Left cardiac atrium (tissue), 4 donors: ENCODE measurements at places on chromosomes 11 and 22.

DNA sequence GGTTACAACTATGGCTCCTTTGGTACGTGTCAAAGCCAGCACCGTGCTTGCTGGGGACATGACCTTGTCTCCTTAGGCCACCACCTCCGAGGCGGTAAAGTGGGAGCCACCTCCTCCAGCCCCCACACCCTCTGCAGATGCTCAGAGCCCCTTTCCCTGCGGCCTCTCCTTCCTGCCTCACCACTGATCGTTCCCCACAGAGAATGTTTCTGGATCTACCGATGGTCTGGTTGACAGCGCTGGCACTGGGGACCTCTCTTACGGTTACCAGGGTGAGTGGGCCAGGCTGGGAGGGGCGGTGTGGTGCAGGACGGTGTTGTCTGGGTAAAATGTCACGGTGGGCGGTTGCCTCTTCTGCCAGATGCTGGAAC lies 8.9 kb downstream of the SIDT2 start:
- DNase-seq, result peak; percentile 5

DNA sequence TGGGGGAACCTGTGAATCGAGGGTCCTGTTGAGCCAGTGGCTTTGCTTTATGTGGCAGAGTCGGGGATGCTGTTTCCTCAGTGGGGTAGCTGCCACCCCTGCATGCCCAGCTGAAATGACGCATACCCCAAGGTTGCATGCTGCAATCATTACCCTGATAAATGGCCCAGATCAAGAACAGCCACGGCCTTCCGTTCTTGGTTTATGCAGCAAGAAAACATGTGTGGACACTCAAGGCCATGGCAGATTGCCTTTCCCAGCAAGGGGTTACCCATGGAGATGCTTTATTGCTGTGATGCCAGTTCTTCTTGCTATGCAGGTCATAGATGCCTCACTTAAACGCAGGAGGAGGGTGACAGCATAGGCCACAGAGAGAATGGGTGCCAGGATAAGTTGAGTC lies 14.3 kb upstream of the SREBF2 start:
- no peak for DNase-seq

DNA sequence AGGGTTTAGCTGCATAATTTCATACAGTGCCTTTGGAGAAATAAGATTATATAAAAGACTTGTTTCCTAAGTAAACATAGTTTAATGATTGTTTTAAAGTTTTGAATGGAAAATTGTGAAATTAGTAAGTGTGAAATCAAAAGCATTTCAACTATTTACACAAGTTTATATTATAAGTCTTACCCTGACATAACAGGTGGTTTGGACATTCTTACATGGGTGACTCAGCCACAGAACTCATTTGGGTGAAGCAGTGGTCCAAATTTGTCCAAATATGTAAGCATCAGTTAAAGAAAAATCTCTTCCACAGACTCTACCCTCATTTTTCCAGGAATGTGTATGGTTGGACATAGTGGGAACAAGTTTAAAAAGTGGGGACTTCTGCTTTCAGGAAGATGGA lies 68.0 kb downstream of the USP47 start:
- DNase-seq, result no peak

GRCh38 chr11:132087148-132087547 lies 716.7 kb downstream of the NTM start:
- no peak for DNase-seq

- DNase-seq, result peak; percentile 30
Observed at GRCh38 chr11:10857459-10857708, 469 bp downstream of the ZBED5 start.

DNA sequence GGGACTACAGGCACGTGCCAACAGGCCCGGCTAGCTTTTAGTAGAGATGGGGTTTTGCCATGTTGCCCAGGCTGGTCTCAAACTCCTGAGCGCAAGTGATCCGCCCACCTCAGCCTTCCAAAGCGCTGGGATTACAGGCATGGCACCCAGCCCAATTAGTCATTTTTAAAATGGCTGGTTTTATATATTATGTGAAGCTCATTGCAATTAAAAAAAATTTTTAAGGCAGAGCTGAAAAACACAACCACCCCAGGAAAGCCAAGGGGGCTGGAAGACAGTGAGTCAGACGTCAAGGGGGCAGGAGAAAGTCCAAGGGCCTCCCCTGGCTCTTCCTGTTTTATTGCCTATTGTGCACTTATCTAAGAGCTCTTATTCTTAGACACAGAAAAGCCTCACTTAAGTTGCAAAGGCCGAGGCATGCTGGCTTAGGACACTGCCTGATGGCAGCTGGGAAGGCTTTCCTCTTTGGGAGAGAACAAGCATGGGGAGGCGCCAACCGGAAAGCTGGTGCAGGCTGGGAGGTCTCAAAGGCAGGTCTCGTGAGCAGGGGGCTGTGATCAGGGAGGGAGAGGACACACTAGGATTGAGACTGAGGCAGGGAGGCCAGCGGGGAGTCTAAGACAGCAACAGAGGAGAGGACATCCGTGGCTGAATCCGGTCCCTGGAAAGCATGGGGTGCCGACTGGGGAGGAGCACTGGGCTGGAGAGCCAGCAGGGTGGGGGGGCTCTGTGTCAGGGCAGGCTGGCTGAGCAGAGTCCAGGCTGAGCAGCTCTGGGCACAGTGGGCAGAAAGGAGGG lies 11.1 kb upstream of the OSM start:
- peak; percentile 51 for DNase-seq

DNA sequence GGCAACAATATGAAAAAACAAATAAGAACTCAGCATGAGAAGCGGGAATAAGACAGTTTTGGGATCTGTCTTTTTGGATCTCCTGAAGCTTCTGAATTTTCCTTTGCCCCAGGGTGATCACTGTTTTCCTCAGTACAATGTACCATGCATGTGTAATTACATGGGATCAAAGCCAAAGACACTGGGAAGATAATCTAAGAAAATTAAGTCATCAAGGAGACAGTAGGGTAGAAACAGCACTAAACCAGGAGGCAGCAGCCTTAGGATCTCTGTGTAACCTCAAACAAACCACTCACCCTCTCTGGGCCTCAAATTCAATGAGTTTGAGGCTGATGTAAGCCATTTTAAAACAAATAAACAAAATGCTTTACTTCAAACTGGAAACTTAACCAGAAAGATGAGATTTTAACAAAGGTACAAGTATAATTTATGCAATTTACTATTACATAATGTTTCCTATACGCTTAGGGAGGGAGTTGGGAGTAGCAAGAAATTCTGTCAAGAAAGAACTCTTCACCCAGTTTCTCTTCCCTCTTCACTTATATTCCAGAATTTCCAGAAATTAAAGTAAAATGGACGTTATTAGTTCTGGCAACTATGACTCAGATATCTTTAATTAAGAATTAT lies 77.0 kb downstream of the RAB30 start:
- DNase-seq, result no peak

DNA sequence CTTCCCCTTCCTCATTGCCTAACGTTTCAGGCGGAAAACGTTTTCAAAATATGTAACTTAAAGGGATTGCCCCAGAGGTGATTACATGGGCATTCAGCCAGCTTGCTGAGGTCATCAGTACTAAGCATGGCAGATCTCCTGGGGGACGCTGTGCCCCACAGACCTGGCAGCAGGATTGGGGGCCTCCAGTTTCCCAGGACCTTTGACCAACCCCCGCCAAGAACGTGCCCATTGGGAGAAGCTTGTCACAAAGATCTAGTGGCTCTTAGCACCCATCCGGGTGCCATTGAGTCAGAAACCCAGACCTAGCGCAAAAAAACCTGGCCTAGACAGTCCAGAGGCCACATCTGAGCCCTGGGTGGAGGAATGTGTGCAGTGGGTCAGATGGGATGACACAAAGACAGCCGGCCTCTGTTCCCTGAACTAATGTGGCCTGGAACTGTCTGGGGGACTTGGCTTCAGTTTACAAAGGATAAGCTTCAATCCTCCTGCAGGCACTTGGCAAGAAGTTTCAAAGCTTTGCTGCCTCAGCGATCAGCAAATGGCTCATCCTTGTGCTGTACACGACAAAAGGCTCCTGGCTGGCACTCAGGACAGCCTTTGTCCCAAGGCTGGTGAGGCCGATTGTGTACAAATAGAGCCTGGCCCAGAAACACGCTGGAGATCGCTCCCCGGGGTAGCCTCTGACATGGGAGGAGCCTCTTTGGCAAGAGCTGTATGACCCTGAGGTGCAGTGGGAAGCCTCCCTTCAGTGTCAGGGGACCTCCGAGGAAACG lies 9.5 kb downstream of the C1QTNF6 start:
- peak; percentile 34 for DNase-seq

DNA sequence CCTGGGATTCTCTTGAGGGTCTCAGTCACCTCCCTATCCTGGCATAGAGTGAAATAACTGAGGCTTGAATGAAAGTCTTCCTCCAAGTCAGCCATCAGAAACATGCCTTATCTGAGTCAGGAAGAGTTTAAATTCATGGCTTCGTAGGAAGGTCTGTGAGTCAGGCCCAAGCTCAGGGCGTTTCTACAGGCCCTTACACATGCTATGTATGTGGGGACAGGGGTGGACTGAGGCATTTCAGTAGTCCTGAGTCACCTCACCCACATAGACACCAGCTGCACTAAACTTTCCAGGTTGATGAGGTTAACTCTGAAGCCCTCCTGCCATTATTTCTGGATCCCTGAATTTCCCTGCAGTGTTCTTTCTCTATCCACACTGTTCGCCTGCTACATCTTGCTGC lies 134.6 kb upstream of the RCN1 start:
- no peak for DNase-seq

GRCh38 chr22:49503896-49504521 lies 323.7 kb downstream of the BRD1 start:
- DNase-seq, result no peak

- no peak for DNase-seq
Observed at GRCh38 chr22:47203554-47203991, 441.1 kb downstream of the TBC1D22A start.

DNA sequence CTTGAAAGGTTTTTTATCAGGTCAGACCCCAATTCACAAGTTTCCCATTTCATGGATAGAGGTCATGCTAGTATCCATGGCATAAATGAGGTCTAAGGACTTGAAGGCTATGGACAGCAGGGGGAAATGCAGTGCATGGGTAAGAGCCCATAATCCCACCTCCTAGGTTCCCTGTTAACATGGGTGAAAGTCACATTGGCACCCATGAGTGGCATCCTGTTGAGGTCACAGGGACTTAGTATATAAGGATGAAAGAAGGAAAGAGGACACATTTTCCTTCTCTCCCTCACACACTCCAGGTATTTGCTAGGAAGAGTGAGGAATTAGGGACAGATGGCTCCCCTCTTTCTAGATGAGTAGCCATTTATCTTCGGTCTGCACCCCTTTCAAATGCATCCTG lies 9.4 kb upstream of the GLYAT start:
- no peak for DNase-seq

DNA sequence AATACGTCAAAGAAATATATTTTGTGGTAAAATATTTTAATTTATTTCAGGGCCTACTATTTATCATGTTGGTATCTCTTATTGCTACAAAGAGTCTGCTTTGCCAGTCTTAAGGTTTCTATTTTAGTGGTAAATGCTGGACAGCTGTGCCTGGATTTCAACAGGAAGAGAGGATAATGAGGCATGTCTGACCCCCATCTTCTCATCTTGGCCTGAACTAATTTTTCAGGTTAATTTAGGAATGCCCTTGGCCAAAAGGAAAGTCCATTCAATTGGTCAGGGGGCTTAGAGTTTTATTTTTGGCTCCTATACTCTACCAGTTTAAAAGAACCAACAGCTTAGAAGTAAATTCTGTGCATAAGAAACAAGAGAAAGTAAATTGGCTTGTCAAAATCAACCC lies 428.2 kb downstream of the LUZP2 start:
- no peak for DNase-seq

DNA sequence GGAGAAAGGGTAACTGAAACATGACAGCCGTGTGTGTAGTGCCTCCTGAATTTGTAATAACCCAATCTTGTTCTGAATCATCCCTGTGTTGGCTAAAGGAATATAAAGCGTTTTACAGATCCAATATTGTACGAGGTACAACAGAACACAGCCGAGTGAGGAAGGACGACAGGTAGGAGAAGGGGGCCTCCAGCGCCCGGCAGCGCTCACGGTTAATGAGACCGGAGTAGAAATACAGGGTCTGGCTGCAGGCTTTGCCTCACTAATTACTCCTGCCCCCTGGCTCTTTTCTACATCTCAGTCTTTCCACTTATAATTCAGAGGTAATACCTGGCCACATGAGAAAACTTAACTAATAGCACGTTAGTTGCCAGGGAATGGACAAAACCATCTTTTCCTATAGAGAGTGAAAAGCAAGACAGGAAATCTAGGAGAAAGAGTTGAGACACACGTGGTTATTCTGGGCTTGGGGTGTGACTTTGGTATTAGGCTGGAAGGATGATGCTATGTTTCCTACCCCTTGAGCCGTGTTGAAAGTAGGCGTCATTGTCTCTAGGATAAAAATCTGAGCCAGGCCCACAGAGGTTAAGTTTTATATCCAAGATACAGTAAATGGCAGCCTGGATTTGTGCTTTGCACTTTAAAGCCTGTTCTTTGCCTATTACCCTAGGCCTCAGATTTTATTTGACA lies 54.1 kb downstream of the GRIK4 start:
- DNase-seq, result no peak

DNA sequence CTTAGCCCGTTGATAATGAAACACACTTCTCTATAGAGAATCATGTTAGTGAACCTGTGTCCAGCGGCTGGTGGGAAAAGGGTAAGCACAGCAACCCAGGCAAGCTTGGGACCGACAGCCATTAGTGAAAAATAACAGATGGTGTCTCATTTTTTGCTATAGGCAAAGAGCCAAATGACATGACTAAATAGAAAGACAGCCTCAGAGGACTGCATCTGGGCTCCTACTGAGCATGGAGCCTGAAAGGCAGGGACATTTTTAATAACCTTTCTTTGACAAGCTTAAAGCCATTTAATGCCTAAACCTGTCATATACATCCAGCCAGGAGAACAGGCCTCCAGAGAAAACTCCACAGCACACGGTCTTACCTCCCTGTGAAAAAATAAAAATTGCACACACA lies 67.0 kb downstream of the FANCF start:
- DNase-seq, result no peak

GRCh38 chr11:96065379-96065778 lies 141.5 kb upstream of the MTMR2 start:
- no peak for DNase-seq

DNA sequence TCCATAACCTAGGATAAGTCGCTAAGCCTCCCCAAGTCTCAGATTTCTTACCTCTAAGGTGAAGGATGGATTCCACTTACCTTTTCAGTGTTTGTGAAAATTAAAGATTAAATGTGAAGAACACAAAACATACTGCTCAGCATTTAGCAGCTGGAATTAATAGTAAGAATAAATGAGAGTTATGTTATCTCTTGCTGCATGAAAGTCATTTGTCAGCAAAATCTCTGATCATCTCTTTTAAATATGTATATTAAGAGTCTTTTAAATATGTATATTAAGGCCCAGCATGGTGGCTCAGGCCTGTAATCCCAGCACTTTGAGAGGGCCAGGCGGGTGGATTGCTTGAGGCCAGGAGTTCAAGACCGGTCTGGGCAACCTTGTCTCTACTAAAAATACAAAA lies 72.3 kb upstream of the TTC12 start:
- no peak for DNase-seq

DNA sequence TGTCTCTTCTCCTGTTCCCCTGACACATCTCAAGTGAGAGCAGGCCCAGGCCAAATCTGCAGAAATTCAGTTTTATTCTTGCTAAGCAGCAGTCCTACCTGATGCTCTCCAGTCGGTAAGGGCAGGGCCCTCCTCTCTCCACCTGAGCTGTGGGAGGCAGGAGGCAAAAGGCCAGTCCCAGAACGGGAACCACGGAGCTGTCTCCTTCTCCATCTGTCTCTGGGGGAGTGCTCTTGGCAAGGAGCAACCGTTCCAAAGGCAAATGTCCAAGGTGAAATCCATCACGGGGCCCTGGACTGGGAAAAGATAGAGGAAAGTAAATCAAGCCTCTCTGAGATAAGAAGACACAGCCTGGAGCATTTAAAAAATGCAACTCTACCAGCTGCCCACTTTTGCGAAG lies 65.2 kb upstream of the CDON start:
- no peak for DNase-seq

GRCh38 chr11:118918128-118918685 lies 7.5 kb downstream of the BCL9L start:
- DNase-seq, result peak; percentile 87
